ENCODE measurements at places on chromosomes 6 and 20.

GRCh38 chr6:136762022-136762975, 30.0 kb downstream of the MAP3K5 start:
- DNase-seq: no peak

DNA sequence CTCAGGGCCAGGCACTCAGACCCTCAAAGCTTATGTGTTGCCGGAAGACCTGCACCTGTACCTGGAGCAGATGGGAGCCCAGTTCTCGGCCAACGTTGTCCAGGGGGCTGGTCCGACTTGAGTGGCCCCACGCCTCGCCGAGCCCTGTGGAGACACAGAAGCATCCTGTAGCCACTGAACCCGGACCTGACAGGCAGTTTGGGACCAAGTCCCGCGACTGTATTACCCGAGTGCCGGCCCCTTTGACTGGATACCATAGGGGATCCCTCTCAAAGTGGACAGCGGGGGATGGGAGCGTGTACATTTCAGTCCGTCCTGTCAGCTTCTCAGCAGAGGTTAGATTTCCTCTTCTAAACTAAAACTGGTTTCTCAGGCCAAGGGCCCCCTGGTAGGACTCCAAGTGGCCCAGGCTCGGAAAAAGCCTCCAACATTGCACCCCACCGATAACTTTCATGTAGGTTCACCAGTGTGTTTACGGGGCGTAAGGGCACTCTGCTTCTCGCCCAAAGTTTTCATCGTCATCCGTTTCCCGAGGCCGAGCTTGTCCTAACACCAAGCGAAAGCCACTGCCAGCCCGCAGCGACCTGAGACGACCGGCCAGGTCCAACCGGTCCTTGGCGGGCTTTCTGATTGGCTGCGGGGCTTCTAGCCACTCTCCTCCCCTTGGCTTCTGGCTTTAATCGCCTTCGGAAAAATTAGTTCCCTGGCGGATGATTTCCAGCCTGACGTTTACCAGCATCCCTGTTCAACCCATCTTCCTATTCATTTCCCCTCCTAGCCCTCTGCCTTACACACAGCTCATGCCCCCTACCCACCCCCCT, 10.8 kb downstream of the SIM1 start:
- no peak for DNase-seq

DNA sequence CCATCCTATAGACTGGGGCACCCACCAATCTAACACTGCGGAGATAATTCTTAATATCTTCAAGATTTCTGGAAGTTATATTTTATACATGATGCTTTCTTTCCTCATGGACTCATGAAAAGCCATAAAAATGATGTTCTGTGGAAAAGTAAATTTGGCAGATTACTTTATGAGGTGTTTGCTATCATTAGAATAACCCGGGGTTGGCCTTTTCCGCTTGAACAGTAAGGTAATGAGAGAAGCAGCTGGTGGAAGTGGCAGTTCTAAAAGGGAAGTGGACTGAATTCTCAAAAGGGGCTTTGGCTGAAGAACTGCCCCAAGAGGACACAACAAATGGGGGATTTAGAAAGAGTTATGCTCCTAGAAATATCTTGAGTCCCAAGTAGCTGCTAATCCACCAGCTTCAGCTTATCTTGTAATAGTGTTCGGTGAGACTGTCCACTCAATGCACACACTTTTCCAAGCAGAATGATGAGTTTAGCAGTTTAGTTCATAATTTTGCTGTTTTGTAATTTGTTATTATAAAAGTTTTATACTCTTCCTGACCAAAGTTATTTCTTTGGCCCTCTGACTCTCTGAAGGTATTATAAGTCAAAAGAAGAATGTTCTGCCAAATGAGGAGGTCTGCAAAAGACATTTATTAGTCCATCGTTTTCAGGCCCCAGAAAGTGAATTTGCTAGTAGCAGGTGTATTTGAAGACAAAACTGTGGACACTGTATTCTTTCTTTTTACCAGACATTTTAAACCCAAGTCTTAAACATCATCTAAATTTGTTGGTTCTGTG, 2.9 kb downstream of the ISM1 start:
- DNase-seq: no peak

GRCh38 chr6:119655124-119655523, 305.6 kb upstream of the MAN1A1 start:
- DNase-seq: no peak

- peak; percentile 56 for DNase-seq
These were observed 654 bp downstream of the WASF1 start for GRCh38 chr6:110178626-110179405.

DNA sequence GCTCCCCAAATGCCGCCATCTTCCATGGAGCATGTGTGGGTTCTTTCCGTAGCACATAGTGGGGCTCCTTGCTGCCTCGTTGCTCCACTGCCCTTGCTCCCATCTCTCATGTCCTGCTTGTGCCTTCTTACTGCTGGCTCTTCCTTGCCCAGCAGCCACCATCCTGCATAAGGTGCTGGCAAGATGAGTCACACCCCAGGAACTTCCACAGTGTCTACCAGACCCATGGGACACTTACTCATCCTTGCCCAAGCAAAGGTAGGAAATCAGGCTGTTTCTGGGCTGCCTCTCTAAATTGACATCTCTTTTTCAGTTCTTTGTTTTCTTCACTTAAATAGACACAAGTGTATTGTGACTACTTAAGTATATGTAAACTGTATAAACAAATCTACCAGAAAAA, 39.4 kb upstream of the RGS17 start:
- DNase-seq: no peak

- no peak for DNase-seq
These were observed 474.1 kb downstream of the CD109 start for GRCh38 chr6:74170118-74170517.

All from activated CD4-positive, alpha-beta T cell treated with anti-CD3 and anti-CD28 coated beads, Interleukin-2, amount 10 ng/mL, durations not matched to agents 7 days and 5 days (primary cell).